Left forelimb (tissue), 1 donor: ENCODE measurements at places on chromosomes 3 and 15.

DNA sequence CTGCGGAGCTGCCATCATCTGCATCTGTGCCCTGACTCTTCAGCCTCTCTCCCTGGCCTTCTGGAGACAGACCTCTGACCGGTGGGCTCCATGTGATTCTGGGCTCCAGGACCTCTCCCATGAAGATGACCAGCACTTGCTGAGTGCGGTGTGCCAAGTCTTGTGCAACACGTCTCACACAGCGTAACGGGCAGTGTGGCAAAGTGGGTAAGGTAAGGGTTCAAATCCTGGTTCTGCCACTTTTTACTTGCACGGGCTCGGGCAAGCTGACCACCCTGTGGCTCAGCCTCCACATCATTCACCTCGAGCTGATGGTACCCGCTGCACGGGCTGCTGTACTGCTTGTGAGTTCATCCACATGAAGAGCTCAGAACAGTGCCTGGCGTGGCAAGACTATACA lies 6.5 kb upstream of the SYNM start:
- DNase-seq = no peak

DNA sequence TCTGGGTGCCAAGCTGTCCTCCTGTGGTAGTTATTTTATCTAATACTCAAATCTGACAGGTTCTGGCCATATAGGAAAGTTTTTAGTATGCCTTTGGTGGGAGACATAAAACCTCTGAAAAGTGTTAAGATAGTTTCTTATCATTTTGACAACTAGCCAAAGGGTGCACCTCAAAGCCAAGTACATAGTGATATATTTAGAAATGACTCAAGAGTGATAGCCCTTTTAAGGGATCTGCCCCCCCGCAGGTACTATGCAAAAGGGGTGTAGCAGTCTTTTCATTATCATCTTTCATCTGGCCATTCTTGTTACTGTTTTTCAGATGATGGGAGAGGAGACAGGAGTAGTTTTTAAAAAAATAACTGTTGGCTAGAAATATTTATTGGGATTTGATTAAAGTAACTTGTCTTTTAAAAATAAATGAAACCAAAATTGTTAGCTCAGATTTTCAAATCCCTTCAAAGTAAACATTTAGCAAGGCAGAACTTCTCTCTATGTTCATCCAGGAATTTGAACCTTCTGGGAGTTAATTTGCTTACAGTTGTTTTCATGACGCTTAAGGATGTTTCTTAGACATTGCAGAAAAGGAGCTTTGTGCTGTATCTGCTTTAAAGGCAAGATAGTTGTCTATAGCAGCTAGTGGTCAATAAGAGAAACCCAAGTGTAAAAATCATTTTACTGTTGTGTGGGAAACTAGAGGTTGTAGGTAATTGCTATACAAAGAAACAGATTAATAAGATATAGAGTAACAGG lies 5.1 kb downstream of the PHLDB2 start:
- DNase-seq = no peak

GRCh38 chr3:73327052-73327451 lies 265.6 kb downstream of the EBLN2 start:
- no peak for DNase-seq

GRCh38 chr3:53263907-53264306 lies 8.1 kb upstream of the TKT start:
- no peak for DNase-seq

- DNase-seq = no peak
Observed at GRCh38 chr3:174532776-174533175, 326.4 kb upstream of the NAALADL2 start.

GRCh38 chr15:53046153-53046790 lies 256.1 kb upstream of the ONECUT1 start:
- DNase-seq = no peak

DNA sequence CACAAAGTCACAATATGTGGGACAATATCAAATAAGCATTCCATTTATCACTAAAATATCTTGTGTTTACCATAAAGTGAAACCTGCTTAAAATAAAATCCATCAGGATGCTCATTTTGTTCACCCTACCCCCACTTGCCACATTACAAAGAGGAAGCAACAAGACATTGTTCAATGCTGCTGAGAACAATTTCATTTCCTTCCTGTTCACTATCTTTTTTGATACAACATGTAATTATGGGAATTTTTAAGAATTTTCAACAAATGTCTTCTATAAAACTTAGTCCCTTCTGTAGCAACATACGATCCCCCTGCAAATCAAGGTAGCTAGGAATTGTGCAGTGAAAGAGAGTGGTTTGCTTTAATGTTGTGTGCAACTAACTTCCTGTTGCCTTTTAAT lies 34.9 kb upstream of the GPR160 start:
- no peak for DNase-seq

GRCh38 chr3:133857767-133858166 lies 37.9 kb downstream of the RAB6B start:
- DNase-seq = no peak

DNA sequence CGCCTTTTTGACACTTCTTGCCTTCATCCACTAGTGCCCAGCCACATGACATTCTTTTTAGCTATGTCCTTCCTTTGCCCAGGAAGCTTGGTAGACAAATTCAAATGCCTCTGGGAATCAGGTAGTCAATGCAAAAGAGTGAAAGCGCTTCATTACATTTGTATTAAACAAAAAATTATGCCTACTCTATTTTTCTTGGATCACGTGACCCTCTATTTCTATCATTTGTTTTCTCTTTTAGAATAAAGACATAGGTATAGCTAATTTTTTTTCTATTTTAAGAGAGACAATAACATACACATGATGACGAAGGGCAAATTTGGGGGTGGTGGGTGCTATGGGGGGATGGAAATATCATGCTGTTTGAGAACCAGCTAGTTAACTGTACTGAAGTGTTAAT lies 384.8 kb downstream of the C3orf38 start:
- no peak for DNase-seq

GRCh38 chr3:59412516-59412915 lies 362.7 kb upstream of the CFAP20DC start:
- DNase-seq = no peak

- DNase-seq = no peak
Observed at GRCh38 chr15:85543741-85544155, 163.3 kb downstream of the AKAP13 start.
